Caudate nucleus (tissue), 63 donors: ENCODE measurements at places on chromosomes 2 and 18.
A peak's percentile ranks its signal among the peaks of the same experiment; 100 is the strongest.

DNA sequence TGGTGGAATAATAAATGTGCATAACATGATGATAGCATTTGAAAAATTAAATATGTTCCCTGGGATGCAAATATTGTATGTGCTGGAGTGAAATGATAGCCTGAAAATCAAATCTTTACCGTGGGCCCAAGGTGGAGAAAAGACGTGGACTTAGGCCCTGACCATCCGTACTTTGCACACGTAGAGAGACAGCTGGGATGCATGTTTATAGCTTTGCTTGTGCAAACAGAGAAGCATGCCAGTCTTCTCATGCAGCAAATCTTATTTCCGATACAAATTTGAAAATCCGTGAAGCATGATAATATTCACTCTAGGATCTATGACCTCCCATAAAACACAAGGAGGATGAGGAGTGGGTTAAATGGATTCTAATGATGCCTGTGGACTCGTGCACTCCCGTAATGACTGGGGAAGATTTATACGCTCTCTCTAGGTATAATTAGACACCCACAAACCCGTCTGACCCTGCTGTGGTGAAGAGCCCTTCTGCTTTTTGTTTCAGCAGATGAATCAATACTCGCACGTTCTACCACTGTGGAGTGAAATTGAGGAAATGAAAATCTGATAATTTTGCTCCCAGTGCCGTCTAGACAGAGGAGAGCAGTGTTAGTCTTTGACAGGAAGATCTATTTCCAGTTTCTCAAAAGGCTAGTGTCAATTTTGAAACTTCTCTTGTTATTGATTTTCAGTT, 810.3 kb upstream of the SALL3 start:
- no peak for DNase-seq

GRCh38 chr18:54209471-54210180, 14.8 kb downstream of the MBD2 start:
- no peak for DNase-seq

- DNase-seq = no peak
Measured at GRCh38 chr18:52344881-52345280, 4.9 kb downstream of the DCC start.

DNA sequence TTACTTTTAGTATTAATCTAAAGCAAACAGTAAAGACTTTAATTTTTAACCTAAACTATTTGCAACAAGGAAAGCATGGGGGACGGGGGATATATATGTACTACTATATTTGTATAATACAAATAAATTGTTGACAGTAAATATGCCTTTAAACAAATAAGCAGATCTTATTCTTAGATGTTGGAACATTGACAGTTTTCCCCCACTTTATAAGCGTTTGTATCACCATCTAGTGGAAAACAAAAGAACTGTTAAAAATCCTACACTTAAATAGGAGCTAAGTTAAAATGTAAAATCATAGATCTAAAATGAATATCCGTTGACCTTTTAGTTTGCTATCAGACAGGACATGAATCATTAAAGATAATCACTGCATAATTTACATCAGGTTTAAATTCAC, 50.0 kb downstream of the RBBP8 start:
- no peak for DNase-seq

DNA sequence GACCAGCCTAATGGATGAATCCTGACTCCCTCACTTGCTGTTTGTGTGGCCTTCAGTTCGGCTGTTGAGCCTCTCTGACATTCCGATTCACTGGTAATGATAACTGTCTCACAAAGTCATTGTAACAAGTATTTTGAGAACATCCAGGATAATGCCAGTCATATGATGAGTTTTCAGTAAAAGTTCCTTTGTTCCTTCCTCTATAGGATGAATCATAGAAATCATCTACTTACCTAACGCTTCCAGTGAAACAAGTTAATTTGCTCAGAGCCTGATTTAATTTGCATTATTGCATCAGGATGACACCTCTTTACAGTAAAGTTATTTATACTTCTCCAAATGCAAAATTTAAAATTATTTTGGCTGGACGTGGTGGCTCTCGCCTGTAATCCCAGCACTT, 32.0 kb downstream of the RAB31 start:
- no peak for DNase-seq

DNA sequence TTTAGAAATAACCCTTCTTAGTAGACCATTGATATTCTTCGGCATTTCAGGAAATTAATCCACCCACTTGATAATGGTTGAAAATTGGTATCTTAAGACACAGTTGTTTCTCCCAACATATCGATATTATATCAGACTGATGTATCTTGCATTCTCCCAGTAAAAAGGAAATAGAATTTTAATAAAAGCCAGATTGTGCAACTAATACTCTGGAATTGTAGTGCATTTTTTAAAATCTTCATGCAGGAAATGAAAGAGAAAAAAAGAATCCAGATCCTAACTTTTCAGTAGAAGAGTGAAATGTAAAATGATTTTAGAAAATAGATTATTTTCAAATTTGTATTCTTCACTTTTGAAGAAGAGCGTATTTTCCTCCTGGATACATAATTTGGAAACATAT, 1168.4 kb downstream of the DPP10 start:
- DNase-seq = no peak

DNA sequence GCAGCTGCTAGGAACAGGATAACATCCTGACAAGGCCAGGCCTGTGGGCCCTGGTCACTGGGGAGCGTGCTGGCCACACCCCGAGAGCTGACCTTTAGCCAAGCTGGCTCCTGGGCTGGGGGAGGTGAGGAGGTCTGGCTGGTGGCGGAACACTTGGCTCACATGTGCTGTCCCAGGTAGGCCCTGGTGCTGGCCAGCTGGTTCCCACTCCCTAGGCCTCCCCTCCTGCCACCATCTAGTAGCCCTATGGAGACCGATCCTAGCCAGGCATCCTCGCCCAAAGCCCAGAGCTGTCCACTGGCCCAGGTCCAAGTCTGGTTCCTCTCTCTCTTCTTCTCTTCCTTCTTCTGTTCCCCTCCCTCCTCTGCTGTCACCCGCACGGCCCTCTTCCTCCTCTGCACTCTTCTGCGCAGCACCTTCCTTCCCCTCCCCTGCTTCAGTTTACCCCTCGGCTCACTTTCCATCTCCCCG, 52.4 kb downstream of the TNS1 start:
- DNase-seq = no peak

DNA sequence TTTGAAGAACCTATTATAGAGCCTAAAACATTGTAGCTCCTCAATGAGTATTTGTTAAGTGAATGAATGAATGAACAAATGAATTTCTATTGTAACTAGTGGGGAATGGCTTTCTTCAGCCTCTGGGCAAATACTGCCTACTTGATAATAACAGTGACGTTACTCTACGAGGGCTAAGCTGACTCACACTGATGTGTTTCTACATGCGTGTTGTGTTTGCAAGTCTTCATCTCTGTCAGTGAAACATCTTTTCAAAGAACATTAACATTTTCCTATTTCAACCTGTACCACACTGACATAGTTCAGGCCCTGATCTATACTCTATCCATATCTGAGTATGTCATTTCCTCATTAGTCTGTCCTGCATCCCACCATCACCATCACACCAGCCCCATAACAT, 319.9 kb upstream of the ACVR2A start:
- no peak for DNase-seq

- DNase-seq = no peak
Measured at GRCh38 chr2:99386011-99386410, 48.8 kb downstream of the EIF5B start.

- no peak for DNase-seq
Measured at GRCh38 chr2:224031358-224031970, 7.6 kb downstream of the SERPINE2 start.

DNA sequence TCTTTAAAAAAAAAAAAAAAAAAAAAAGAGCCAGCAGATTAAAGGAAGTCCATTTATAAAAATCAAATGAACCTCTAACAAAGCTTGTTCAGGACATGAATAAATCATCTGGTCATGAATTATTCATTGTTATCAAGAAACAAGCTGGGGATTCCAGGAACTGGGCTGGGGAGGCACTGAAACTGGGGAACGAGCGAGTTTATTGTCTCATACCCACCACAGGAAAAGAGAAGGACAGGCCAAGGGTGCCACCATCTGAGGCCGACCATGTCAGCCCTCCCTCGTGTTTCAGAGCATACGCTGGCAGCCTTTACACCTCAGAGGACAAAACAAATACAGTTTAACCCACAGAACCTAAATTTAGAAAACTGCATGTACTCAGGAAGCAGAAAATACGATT, 164.2 kb downstream of the VWC2L start:
- DNase-seq = peak; percentile 71

DNA sequence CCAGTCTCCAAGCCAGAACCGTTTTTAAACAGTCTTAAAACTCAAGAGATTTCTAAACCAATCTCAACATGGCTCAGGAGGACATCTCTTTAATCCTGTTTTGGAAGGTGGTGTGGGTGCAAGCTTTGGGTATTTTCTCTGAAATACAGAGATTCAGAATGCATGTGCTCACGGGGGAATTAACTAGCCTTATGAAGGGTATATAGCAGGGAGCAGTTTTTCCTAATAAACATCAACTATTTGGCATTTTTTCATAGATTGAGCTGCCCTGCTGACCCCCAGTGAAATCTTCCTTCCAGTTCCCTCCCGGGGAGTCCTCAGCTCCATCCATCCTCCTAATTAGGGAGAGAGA, 122.6 kb downstream of the SMAD7 start:
- no peak for DNase-seq

- no peak for DNase-seq
Measured at GRCh38 chr2:149148194-149149006, 109.9 kb downstream of the LYPD6B start.

GRCh38 chr2:186724736-186725135, 30.9 kb downstream of the FAM171B start:
- DNase-seq = no peak
